MCF 10A (cell line): ENCODE measurements at places on chromosomes 16 and 17. TPM values are rescaled to one million over a fixed set of nuclear protein-coding genes. Genes with fewer than 3 reads are reported as not detected.

SSTR5 gene
- not detected in 2 replicates for total RNA-seq

NSMCE1 gene
- 106 and 119 TPM in 2 replicates for total RNA-seq

ACAP1 gene
- 4.4 and 4.9 TPM in 2 replicates for total RNA-seq

MYBBP1A gene
- total RNA-seq, result 78.3 and 123 TPM in 2 replicates

DNA sequence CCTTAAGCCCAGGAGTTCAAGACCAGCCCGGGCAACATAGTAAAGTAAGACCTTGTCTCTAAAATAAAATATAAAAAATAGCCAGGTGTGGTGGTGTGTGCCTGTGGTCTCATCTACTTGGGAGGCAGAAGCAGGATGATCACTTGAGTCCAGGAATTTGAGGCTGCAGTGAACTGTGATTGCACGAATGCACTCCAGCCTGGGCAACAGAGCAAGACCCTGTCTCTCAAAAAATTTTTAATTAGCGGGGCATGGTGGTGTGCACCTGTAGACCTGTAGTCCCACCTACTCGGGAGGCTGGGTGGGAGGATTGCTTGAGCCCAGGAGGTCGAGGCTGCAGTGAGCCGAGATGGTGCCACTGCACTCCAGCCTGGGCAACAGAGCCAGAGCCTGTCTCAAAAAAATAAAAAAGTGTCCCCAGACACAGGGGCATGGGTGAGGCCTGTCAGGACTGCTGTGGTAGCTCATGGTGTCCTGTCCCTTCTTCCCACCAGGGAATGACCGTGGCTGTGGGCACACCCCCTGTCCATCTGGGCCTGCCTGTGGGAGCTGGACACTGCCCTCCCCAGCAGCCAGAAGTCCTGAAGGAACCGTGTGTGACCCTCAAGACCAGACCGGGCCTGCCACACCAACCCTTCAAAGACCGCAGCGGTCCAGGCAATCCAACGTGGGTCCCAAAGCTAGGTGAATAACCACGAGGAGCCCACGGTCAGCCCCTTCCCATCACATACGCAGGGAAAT, 30.8 kb upstream of the GAA start:
- no peak overlapping the region for H3K4me3 ChIP-seq
- H3K27me3 ChIP-seq, result no peaks in the 10 kb centered on the region
- no peaks in the 10 kb centered on the region for H3K4me1 ChIP-seq
- H3K36me3 ChIP-seq, result no peaks in the 10 kb centered on the region
